Activated CD8-positive, alpha-beta memory T cell treated with anti-CD3 and anti-CD28 coated beads, Interleukin-2, amount 50 U/mL, for 48 hours (primary cell): ENCODE measurements at places on chromosomes 6 and 20.

DNA sequence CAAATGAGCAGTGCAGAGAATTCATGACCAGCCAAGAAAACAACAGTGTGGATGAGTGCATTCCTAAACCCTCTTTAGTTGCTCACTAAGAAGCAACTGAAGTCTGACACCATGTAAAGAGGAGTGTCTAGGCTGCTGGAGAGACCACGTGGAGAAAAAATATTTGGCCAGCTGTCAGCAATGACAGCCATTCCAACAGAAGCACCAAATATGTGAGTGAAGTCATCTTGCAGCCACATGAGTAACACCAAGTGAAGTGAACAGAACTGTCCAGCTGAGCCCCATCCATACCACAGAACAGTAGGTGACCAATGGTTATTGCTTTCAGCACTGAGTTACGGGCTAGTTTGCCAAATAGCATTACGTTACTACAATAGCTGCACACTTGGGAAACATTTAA is 89.4 kb downstream of the TBXT start:
- no peak for DNase-seq

DNA sequence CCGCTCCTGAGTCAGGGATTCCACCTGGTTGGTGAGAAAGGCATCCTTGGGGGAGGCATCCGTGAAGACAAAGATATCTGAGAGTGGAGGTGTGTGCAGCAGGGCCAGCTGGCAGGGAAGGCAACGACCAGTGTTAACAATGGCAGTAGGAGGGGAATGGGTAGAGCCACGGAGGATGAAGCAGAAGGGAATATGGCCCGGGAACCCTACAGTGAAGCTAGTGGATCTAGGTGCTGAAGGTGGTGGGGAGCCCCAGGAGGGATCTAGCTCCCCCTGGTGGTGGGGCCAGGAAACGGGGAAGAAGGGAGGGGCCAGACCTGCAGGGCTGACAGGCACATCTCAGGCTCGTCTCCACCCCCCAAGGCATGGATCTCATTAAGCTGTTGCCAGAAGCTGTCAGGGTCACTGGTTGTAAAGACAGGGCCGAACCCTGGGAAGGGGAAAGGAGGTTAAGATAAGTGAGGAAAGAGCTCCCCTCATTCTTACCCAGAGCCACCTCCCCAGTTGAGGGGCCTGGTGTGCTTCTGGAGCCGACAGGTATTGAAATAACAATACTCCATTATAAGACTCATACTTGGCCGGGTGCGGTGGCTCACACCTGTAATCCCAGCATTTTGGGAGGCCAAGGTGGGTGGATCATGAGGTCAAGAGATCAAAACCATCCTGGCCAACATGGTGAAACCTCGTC is 7.3 kb downstream of the VWA7 start:
- peak; percentile 93 for DNase-seq

DNA sequence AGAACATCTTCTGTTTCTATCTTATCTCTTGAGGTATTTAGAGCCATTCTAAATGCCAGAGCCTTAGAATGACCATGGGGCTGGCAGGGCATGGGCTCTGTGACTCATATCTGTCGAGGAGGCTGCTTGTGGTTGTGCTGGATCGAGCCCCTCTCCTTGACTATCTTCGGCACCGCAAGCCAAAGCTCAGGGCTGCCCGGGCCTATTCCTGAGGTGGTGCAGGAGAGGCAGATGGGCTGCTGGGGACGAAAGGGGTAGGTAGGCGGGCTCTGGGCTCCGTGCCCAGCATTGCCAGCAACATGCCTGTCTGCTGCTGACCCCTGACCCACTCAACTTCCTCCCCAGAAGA is 89.9 kb downstream of the NOL4L start:
- no peak for DNase-seq

GRCh38 chr6:79463621-79464050 is 73.6 kb downstream of the LCA5 start:
- DNase-seq: no peak

DNA sequence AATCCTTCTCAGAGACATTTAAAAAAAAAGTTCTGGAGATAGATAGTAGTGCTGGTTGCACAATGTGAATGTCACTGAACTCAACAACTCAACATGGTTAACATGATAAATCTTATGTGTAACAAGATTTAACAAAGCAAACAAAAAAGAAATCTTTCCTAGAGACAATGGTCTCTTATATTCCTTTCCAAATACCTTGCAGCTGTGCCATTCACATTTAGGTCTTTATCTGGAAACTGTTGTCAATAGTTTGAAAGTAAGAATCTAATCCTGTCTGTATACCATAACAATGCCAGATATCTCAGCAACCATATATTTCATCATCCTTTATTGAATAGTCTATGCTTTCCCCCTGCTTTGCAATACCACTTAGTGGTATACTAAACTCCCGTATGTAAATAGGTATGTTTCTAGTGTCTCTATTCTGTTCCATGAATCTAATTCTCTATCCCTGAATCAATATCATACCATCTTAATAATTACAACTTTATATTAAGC is 2.1 kb downstream of the SERAC1 start:
- no peak for DNase-seq

- no peak for DNase-seq
Measured at GRCh38 chr20:48995589-48995988, 50.5 kb upstream of the CSE1L start.
